Substantia nigra (tissue), 51 donors: ENCODE measurements at places on chromosomes 7 and 10.

GRCh38 chr10:79244841-79245504 lies 102.3 kb upstream of the PPIF start:
- DNase-seq, result no peak

DNA sequence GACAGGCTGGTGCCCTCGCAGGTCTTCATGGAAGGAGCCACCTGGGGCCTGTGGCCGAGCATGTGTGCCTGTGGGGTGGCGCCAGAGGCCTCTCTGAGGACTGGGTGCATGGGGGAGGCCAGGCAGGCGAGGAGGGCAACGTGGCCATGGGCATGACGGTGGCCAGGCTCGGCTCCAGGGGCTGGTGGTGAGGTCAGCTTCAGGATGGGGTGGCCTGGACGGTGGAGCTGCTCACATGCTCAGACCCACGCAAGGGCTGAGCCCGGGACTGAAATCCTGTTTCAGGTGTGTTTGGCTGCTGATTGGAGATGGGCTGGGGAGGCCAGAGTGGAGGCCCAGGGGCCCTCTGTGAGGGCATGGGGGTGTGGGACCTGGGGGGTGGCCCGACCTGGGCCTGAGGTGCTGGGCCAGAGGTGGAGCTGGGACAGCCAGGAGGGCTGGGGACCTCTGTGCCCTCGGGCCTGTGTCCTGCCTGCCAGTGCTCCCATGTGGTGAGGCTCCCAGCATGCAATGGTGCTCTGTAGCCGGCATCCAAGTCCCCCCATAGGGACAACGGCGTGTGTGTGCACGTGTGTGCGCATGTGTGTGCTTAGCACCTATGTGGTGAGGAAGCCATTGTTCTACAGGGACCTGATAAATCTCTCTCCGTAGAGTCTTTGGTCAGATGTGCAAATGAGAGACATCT lies 71.1 kb downstream of the INPP5A start:
- DNase-seq, result no peak

GRCh38 chr7:44944821-44945220 lies 34.0 kb downstream of the MYO1G start:
- DNase-seq, result no peak

GRCh38 chr7:7375538-7375937 lies 160.1 kb downstream of the COL28A1 start:
- no peak for DNase-seq

- no peak for DNase-seq
Measured at GRCh38 chr10:122190176-122190943, 80.7 kb upstream of the BTBD16 start.

DNA sequence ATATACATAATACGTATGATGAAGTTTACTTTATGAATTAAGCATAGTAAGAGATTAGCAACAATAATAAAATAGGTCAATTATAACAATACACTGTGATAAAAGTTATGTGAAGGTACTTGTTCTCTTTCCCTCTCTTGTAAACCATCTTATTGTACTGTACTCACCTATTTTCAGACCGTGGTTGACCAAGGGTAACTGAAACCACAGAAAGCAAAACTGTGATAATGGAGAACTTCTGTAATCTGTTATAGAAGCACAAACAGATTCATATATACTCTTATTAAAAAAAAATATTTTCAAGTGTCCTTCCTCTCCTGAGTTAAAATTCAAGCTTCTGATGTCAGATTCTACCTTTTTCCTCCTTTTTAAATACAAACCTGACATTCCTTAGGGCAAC lies 1247.8 kb upstream of the SORCS1 start:
- DNase-seq, result no peak

- no peak for DNase-seq
Measured at GRCh38 chr7:20991544-20991943, 204.9 kb upstream of the SP8 start.

- DNase-seq, result no peak
Measured at GRCh38 chr7:4136501-4137110, 545.5 kb upstream of the FOXK1 start.
